ENCODE measurements at places on chromosomes 7 and 10.

DNA sequence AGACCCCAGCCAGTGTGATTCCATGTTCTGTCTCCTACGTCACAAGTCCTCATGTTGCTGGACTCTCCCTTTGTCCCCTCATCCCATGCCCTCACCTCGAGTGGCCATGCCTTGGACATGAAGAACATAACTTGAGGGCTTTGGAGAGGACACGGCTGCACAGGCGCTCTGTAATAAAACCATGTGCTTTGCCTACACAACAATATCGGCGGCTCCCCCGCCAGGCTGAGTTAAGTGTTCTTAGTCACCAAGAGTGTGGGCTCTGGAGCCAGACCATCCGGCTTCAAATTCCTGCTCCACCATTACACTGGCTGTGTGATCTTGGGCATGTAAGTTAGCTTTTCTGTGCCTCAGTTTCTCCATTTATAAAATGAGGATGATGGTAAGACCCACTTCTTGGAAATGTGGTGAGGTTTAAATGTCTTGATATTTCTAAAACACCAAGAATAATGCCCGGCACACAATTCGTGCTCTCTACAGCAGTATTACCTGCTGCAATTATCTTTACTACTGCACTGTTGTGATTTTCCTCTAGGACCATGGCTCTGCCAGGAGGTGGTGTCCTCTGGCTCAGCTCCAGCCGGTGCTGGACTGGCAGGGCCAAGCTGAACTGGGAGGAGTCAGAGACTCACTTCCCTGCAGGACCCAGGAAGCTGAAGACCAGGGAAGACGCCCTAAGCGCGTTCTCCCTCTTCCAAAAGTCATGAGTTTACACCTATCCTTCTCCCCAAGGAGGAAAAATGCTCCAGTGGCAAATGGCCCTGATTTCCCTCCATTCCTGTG lies 15.7 kb downstream of the SLIT1 start:
- no peak for DNase-seq

GRCh38 chr7:148391591-148391990 lies 199.0 kb upstream of the C7orf33 start:
- DNase-seq, result no peak

GRCh38 chr7:80896906-80897598 lies 21.8 kb downstream of the SEMA3C start:
- DNase-seq, result no peak

- no peak for DNase-seq
Measured at GRCh38 chr7:17554341-17555015, 256.0 kb downstream of the AHR start.

DNA sequence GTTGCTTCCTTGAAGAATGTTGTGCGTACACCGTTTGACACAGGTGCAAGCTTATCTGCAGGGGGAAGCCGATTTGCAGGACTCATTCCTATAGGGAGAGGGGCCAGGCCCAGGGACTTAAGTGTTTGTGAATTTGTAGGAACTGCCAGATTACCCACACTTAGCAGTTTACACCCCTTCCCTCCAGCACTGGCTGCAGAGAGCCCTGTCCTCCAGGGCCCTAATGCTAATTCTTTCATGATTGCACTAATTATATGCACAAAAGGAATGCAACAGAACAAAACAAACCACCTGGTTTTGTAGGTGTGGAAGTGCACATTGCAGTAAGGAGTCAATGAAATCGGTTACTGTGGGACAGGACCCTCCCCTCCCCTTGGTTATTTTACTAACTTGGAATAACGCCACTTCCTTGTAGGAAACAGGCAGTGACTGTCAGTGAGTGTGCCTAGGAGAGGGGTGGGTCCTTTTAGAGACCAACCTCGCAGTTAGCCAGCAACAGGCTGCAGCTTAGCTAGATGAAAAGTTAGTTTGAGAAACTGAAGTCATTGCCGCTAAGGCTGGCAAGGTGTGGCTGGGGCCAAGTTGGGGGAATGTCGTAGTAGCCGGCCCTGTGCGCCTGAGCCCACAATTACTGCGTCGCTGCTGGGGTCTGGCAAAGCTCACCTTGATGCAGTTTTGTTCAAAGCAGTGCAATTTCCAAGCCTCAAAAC lies 60.6 kb downstream of the CUX1 start:
- DNase-seq, result no peak

GRCh38 chr7:55405856-55406541 lies 40.9 kb downstream of the LANCL2 start:
- DNase-seq, result no peak

GRCh38 chr7:110071192-110071591 lies 1019.7 kb upstream of the LRRN3 start:
- DNase-seq, result no peak

GRCh38 chr10:75693489-75693888 lies 262.1 kb downstream of the LRMDA start:
- DNase-seq, result no peak

- DNase-seq, result peak; percentile 5
Measured at GRCh38 chr10:90087197-90088023, 386.0 kb downstream of the KIF20B start.

DNA sequence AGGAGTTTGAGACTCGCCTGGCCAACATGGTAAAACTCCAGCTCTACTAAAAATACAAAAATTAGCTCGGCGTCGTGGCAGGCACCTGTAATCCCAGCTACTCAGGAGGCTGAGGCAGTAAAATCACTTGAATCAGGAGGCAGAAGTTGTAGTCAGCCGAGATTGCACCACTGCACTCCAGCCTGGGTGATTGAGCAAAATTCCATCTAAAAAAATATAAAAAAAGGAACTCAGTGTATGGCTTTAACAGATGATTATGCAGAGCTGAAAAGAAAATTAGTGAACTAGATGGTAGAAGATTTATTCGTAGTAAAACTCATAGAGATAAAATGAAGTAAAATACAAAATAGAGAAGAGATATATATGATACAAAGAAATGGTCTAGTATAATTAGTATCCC lies 12.6 kb upstream of the CNOT4 start:
- no peak for DNase-seq

GRCh38 chr7:100613412-100614175 lies 1.3 kb downstream of the MOSPD3 start:
- DNase-seq, result no peak

DNA sequence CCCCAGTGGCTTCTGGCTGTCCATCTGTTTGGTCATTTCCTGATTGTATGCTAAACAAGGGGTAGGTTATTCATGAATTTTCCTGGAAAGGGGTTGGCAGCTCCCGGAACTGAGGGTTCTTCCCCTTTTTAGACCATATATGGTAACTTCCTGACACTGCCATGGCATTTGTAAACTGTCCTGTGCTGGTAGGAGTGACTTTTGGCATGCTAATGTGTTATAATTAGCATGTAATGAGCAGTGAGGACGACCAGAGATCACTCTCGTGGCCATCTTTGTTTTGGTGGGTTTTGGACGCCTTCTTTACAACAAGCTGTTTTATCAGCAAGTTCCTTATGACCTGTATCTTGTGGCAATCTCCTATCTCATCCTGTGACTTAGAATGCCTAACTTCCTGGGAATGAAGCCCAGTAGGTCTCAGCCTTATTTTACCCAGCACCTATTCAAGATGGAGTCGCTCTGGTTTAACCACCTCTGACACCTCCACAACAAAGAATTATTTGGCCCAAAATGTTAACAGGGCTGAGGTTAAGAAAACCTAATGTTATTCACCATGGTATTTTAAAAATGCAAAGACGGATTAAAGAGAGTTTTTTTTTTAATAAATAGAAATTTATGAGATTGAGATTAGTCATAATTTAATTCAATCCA lies 2.4 kb upstream of the PTN start:
- no peak for DNase-seq

- no peak for DNase-seq
Measured at GRCh38 chr10:80158126-80158525, 25.6 kb downstream of the PLAC9 start.

- DNase-seq, result no peak
Measured at GRCh38 chr7:114689406-114689805, 232.5 kb upstream of the MDFIC start.

DNA sequence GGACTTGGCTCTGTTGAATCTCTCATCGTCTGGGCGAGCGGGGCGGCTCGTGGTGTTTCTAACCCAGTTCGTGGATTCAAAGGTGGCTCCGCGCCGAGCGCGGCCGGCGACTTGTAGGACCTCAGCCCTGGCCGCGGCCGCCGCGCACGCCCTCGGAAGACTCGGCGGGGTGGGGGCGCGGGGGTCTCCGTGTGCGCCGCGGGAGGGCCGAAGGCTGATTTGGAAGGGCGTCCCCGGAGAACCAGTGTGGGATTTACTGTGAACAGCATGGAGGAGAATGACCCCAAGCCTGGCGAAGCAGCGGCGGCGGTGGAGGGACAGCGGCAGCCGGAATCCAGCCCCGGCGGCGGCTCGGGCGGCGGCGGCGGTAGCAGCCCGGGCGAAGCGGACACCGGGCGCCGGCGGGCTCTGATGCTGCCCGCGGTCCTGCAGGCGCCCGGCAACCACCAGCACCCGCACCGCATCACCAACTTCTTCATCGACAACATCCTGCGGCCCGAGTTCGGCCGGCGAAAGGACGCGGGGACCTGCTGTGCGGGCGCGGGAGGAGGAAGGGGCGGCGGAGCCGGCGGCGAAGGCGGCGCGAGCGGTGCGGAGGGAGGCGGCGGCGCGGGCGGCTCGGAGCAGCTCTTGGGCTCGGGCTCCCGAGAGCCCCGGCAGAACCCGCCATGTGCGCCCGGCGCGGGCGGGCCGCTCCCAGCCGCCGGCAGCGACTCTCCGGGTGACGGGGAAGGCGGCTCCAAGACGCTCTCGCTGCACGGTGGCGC lies at the start of gene EN2:
EN2 (plus strand) TSS at position 19 of the 767 bp plus-strand sequence; CDS start at position 268, 249 bp downstream.
- no peak for DNase-seq

DNA sequence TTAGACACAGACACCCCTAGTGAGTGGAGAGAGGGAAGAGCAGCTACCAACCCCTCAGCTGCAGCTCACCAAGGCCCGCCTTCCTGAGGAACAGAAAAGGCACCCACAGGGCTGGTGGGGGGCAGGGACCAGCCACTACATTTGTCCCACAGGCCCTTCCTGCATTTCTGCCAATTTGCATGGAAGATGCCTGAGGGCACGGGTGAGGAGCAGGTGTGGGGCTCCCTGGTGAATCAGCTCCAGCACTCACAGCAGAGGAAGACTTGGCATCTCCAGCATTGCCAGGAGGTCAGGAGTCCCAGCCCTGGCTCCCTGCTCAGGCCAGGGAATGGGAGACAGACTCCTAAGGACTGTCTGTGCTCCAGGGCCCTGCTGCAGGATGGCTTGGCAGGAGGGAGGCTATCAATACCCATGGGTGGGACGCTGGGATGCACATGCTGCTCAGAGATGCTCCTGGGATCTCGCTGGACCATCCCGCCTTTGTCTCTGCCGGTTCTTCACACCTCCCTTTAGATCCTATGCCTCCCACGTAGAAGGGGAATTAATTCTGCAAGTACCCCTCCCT lies 109.7 kb downstream of the SLIT1 start:
- DNase-seq, result no peak

- peak; percentile 93 for DNase-seq
Measured at GRCh38 chr7:35729061-35729783, 34.3 kb upstream of the HERPUD2 start.

- DNase-seq, result no peak
Measured at GRCh38 chr7:155191901-155192478, 105.7 kb upstream of the INSIG1 start.

GRCh38 chr10:110244550-110244949 lies 37.1 kb downstream of the MXI1 start:
- no peak for DNase-seq

DNA sequence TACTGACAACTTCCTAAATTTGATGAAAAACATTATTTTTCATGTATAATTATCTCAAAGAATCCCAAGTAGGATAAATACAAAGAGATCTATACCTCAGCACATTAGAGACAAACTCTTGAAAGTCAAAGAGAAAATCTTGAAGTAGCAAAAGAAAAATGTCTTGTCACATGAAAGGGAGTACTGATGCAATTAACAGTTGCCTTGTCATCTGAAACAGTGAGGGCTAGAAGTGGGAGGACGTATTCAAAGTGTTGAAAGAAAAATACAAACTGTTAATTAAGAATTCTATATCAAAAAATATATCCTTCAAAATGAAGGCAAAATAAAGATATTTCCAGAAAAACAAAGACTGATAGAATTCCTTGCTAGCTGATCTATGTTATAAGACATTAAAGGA lies 35.5 kb upstream of the ARHGAP22 start:
- DNase-seq, result no peak

DNA sequence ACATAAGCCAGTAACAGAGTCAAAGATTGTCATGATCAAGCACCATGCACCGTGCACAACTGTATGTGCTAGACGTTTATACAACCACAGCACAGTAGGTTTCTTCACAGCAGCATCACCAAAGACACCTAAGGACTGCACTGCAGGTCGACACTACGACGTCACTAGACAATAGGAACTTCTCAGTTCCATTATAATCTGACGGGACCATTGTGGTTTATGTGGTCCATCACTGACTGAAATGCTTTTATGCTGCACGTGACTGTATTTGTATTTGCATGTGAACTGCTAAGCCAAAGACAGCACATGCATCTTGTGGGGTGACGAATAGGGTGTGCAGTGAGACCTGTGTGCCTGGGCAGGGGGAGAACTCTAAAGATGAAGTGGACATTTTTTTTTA lies 164.9 kb downstream of the PARD3 start:
- no peak for DNase-seq

DNA sequence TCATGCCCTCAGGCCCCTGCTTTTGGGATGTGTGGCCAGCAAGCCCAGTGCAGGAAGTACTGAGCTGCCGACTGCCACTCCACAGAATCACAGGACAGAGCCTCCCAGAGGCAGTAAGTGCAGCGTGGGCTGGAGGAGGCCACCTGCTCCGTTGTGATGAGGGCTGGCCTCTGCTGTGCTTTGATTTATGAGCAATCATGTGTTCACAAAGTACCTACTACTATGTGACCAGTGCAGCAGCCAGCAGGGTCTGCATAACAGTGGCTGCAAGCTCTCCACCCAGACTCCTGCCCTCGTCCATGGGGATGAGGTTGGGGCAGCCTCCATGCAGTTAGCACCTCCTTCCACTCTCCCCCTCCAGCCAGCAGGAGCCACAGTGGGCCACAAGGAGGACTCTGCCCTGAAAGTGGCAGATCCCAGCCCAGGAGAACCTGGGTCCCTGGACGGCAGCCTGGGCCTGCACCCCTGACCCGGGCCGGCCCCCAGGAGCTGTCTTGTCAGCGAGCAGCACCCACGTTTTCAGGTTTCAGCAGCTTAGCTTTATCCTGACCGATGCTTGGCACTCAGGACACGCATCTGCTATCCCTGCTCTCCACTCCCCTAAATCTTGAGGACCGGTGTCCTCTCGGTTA lies 37.7 kb upstream of the INSIG1 start:
- DNase-seq, result no peak

DNA sequence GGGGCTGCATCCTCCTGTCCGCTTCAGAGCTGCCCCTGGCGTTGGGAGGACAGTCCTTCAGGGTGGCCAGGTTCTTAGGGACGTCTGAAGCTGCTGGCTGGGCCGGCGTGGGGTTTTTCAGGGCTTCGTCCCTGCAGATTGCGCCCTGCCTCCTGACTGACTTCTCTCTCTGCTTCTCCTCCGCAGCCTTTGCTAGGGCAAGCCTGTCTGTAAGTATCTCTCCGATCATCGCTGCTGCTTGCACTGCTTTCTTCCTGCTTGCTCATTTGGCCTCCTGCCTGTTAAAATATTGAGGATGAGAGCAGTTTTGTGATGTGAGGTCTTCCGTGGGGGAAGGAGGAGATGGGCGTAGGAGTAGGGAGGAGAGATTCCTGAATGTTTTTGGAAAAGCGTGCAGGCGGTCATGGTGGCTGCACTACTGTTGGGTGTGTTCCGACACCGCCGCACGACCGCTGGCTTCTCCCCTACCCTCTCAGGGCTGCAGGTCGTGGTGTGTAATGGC lies 25.3 kb downstream of the PFKFB3 start:
- DNase-seq, result no peak

- no peak for DNase-seq
Measured at GRCh38 chr7:116554911-116555310, 30.1 kb downstream of the CAV1 start.

- no peak for DNase-seq
Measured at GRCh38 chr10:22945934-22946673, 18.3 kb downstream of the ARMC3 start.

All from NAMALWA (cell line).